ENCODE measurements at places on chromosomes 4 and X. TPM values are rescaled to one million over a fixed set of nuclear protein-coding genes. Genes with fewer than 3 reads are reported as not detected.

EGF gene
- not detected for total RNA-seq

DNA sequence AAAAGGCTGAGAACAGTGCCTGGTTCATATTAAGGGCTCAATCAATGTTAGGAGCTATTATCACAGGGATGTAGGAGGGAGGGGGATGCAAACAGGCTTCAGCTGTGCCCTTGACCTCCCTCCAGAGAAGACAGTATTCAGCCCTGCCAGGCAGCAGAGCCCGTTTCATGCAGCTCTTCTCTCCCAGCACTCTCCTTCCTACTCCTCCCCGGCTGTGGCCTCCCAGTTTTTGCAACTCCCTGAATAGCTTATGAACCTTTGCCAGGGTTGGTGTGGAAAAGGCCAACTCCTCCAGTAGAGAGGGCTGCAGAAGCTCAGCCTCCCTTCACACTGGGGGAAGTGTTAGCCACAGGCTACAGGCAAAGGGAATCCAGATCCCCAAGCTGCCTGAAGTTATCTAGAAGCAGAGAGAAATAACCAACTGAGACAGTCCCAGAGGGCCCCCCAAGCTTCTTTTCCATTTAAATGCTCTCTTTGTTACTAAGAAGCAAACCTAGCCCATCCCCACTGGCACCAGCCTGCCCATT, 31.7 kb upstream of the APLN start:
- no peak for DNase-seq

- no peak for DNase-seq
These were observed 99.5 kb downstream of the FBXW7 start for GRCh38 chr4:152436384-152436783.

- no peak for DNase-seq
These were observed 667.1 kb upstream of the BOD1L1 start for GRCh38 chr4:14294611-14295010.

GRCh38 chrX:136057567-136057966, 72.3 kb downstream of the SLC9A6 start:
- DNase-seq = no peak

- no peak for DNase-seq
These were observed 16.7 kb upstream of the SOD3 start for GRCh38 chr4:24778464-24779225.

DNA sequence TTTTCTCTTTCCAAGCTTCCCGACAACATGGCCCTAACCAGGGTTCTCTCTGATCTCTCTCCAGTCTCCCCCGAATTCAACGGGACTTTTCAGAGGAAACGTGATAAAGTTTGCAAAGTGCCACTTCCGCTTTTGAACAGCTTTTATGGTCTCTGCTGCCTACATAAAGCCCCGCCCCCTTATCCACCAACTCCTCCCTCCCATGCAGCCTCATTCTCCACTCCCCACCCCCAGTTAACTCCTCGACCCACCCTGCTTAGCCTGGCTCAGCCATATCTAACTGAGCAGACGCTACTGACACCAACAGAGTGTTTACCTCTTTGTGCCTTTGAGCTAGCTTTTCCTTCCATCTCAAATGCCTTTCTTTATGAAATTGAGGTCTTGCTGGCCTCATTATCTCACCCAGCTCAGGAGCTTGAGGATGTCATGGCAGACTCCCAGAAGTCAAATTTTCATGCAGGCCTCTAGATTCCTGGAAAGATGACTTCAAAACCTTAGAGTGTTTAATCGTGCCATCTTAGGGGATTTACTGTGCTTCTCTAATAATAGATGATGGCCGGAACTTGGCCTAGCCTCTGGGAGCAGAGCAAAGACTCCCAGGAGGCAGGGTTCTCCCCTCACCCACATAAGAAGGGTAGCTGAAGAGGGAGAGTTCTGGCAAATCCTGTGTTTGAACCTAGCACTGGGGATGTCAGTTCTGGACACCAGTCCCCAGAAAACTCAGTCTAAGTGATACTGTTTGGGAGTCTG, 606.0 kb downstream of the BCOR start:
- DNase-seq = peak; percentile 36

CPEB2 gene
- total RNA-seq = 6.9 TPM

DNA sequence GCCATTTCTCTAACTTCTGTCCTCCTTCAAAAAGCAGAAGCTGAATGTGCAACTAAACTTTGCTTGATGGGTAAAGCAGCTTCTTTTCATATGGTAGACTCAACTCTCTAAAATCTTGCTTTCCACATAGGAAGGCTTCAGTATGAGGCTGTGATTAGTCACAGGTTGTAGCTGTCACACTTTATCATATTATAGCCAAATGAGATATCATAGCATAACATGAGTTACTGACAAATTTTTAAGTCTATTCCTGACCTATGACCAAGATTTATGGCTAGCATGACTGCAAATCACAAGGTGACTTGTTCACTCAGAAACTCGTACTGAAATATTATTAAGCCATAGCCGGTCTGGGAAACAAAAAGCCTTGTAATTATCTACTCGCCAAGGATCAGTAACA, 998.6 kb downstream of the RPA4 start:
- DNase-seq = no peak

GRCh38 chrX:48972220-48973164, 848 bp upstream of the KCND1 start:
- no peak for DNase-seq

DNA sequence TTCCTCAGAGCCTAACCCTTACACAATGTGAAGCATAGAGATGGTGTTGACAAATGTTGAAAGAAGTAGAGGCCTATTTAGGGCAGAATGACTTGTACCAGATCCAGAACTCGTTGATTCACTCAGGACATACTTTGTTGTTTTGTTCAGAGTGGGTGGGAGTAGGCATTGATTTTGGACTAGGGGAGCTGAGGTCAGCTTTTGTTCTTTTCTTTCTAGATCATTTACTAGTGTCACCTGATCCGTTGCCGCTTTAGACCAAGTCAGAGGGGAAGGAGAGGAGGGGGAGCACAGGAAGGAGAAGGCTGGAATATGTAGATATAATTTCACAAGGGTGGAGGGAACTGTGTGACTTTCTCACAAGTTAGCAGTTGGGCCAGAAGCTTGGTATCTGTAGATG, 282.4 kb upstream of the GPC4 start:
- no peak for DNase-seq

ERVMER34-1 gene
- total RNA-seq = not detected

PDGFC gene
- total RNA-seq = not detected

BST1 gene
- total RNA-seq = 0.49 TPM

- no peak for DNase-seq
These were observed 492.1 kb upstream of the SMIM31 start for GRCh38 chr4:164261831-164262230.

FAM9B gene
- not detected for total RNA-seq

GRCh38 chrX:110284159-110284558, 33.7 kb downstream of the AMMECR1 start:
- DNase-seq = no peak

DNA sequence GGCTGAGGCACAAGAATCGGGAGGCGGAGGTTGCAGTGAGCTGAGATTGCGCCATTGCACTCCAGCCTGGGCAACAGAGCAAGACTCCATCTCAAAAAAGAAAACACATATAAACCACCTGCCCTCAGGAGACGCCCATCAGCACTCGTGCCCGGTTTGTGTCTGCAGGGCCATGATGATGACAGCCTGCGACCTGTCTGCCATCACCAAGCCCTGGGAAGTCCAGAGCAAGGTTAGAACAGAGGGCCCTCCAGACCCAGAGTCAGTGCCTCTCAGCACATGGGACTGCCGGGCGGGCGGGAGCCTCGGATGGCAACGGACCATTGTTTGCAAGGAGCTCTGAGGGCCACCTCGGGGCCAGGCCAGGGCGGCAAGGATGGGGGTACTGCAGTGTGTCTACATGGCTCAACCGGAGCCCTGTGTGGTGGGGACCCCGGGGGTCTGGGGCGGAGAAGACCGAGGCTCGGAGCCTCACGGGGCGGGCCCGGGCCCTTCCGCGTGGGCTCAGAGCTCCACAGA, 9.3 kb downstream of the ATP5ME start:
- DNase-seq = no peak

UTP3 gene
- 40.1 TPM for total RNA-seq

Measured in activated B cell treated with CpG ODN at 0.5 μM for 24 hours (primary cell).